ENCODE measurements at places on chromosomes 3 and 15. TPM values are rescaled to one million over a fixed set of nuclear protein-coding genes. Genes with fewer than 3 reads are reported as not detected.

- peak overlapping the region; percentile 33 for H3K4me3 ChIP-seq
- H3K27me3 ChIP-seq: no peaks in the 10 kb centered on the region
- DNase-seq: peak; percentile 60
- peak overlapping the region; percentile 96 for H3K27ac ChIP-seq
- H3K36me3 ChIP-seq: no peaks in the 10 kb centered on the region
- H3K4me1 ChIP-seq: peaks cover 31% of the 10 kb centered on the region
These were observed 29.0 kb upstream of the TIMP4 start for GRCh38 chr3:12187448-12188327.

DNA sequence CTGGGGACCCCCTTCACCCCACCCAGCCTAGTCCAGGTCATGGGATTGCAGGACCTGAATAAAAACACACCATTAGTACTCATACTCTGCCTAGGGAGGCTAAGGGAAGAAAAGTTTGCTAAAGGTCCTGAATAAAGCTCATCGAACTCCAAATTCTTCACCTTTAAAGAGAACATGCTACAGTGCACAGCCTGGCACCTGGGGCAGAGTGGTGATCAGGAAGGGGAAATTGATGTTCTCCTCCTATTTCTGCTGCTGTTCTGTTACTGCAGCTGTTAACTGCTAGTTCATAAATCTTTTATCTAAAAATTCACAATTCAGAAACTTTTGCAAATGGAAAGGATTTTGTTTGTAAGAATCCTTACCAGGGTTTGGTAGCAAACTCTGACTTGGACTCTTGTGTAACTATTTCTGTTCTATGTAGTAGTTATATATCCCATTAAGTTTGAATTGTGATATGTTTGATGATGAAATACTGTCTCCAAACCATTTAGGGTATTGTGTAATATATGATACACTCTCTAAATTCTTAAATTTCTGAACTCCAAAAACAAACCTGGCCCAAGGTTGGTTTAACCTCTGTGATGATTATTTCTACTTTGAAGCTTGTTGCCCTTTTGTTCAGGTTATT lies 27.9 kb downstream of the MCTP2 start:
- peak; percentile 43 for DNase-seq
- H3K4me1 ChIP-seq: peaks cover 38% of the 10 kb centered on the region
- H3K36me3 ChIP-seq: no peaks in the 10 kb centered on the region
- no peak overlapping the region for H3K27ac ChIP-seq
- H3K4me3 ChIP-seq: no peak overlapping the region

DNA sequence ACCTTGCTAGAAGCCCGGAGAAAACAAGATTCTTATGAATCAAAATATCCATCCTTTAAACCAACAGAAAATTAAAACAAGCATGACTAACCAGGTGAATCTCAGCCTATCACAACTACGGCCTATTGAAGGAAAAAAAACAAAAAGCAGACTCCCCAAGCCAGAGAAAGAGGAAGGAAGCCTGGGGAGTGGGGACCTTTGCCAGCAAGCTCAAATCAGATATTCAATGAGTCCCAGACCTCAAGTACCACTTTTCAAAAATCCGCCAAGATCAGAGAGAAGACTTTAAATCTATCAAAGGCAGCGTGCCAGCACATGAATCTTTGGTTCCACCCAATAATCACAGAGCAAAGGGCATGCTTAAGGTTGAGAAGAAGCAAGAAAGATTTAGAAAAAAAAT lies 253.8 kb downstream of the NTRK3 start:
- no peaks in the 10 kb centered on the region for H3K36me3 ChIP-seq
- no peak overlapping the region for H3K27ac ChIP-seq
- H3K4me3 ChIP-seq: no peak overlapping the region
- no peaks in the 10 kb centered on the region for H3K4me1 ChIP-seq
- no peak for DNase-seq
- no peaks in the 10 kb centered on the region for H3K27me3 ChIP-seq

DNA sequence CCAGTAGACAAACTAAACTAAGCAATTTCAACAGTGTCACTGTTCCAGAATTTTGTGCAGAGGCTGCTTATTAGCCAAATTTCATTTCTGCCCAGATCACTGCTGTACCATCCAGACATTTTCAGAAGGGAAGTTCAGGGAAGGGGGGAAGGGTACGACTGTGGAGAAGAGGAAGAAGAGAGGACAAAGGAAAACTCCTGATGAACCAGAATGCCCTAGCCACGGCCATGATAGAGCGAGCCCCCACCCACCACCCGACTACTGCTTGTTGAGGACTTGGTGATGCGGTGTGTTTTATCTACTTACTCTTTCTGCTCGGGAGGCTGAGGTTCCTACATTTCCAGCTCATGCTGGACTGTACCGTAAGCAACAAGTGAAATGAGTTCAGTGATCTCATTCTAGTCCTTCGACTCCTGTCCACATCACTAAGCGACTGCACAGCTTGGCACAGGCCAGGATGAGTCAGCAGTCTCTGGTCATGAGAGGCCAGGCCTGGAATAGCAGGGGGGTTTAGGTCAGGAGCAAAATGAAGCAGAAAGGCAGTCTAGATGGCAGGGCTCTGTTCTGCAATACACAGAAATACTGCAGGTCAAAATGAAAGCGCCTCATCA lies 330.8 kb downstream of the TIGIT start:
- peak overlapping the region; percentile 82 for H3K27ac ChIP-seq
- peak overlapping the region; percentile 48 for H3K4me3 ChIP-seq
- peaks cover 20% of the 10 kb centered on the region for H3K4me1 ChIP-seq
- peaks cover 5% of the 10 kb centered on the region for H3K36me3 ChIP-seq
- no peaks in the 10 kb centered on the region for H3K27me3 ChIP-seq
- peak; percentile 92 for DNase-seq

GRCh38 chr15:72230197-72231065 lies 559 bp downstream of the PKM start:
- peak; percentile 89 for DNase-seq
- H3K4me1 ChIP-seq: peaks cover 29% of the 10 kb centered on the region
- peaks cover 27% of the 10 kb centered on the region for H3K36me3 ChIP-seq

DNA sequence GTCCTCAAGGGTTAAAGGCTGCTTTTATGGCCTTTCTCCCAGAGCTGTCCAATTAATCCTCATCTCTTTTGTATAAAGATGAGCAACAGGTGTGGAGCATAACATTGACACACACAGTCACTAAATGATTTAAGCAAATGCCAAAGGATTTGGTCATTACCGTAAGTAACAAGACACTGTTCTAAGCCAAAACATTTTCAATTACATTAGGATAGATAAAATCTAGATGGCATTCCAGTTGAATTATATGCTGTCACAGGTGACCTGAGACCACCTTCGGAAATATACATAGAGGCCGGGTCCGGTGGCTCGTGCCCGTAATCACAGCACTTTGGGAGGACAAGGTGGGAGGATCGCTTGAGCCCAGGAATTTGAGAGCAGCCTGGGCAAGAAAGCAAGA lies 105.3 kb upstream of the UBE3A start:
- H3K27ac ChIP-seq: no peak overlapping the region
- no peaks in the 10 kb centered on the region for H3K36me3 ChIP-seq

DNA sequence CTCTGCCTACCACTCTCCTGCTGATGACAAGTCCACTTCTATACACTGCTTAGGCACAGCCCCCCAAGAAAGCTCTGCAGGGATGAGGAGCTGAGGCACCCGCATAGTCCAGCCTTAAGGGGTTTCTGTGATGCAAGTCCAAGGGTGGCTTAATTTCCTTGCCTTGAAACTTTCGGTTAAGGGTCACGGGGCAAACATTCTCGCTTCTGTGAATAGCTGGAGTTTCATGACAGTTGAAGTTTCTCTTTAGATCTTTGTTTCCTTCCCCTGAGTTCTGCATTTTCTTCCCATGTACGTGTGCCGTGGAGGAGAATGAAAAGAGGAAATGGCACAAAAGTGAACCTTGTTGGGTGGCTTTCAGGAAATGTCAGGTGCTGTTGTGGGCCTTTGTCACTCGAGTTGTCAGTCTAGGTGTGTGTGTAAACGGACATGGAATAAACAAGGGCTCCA lies 7.0 kb downstream of the GPR160 start:
- H3K4me1 ChIP-seq: no peaks in the 10 kb centered on the region
- no peaks in the 10 kb centered on the region for H3K27me3 ChIP-seq
- no peak overlapping the region for H3K27ac ChIP-seq

DNA sequence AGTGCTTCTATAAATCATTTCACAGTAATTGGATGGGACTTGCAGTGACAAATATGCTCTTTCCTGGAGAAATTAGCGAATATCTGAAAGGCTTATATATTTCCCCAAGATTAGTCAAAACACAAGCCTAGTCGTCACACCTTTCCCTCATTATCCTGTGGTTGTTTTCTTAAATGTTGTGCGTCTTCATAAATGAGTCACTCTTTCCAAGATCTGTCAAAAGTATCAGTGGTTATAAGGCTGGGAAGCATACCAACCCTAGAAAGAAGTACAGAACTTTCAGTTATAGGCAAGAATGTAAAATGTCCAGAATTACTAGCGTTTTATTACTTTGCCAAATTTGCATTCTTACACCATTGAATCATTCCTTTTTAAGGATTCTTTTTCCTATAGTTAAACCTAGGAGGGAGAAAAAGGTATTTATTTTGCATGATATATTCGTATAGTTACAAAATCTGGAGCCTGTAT lies 33.6 kb downstream of the TMEM212 start:
- peak overlapping the region; percentile 77 for H3K27ac ChIP-seq
- peak; percentile 85 for DNase-seq
- no peaks in the 10 kb centered on the region for H3K36me3 ChIP-seq
- no peaks in the 10 kb centered on the region for H3K27me3 ChIP-seq
- peaks cover 47% of the 10 kb centered on the region for H3K4me1 ChIP-seq

DNA sequence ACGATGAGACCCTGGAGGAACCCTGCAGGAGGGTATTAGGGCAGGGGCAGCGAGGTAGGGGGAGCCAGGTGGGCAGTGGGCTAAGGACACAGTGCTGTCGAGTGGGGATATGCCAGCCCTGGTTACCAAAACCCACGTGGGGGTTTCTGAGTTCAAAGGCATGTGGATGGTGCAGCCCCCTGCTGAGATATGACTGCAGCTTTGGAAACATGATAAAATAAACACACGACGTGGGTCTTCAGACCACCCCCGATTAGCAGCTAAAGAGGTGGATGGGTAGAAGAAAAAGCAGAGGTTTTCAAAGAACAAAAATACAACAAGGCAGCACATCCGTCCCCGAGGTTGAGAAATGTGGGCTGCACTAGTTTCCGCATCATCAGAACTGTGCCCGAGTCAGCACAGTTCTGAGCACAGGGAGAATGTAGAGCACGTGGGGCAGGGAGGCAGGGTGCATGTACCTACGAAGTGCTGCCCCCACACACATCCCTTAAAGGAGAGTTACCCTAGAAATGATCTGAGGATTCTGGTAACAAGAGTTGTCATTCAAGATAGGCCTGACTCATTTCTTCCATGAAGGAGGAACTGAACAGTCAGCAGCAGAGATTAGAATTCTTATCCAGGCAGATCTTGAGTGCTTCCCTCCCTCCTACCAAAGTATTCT lies 121.3 kb downstream of the RPLP1 start:
- H3K4me1 ChIP-seq: peaks cover 12% of the 10 kb centered on the region
- no peak overlapping the region for H3K27ac ChIP-seq
- H3K27me3 ChIP-seq: no peaks in the 10 kb centered on the region
- DNase-seq: no peak

DNA sequence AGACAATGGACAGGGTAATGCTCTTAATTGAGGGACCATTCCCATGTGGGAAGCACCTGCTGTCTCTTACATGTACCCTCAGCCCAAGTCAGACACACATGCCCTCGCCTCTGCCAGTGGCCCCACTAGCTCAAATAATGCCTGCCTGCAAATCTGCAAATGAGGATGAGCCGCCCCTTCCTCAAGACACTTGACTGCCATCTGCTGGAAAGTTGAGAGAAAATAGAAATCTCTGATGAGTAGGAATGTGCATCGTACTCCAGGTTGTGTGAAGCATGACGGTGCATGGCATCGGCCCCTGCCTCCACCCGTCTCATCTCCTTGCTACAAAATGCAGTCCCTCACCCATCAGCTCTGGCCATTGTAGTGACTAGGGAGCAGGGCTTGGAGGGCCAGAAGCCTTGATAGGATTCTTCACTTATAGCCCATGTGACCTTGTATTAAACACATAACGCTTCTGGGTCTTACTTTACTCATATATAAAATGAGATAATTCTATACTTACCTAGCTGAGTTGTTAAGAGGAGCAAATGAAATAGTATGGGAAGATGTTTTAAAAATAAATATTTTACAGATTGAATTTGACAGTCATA lies 6.3 kb upstream of the SCN5A start:
- H3K27me3 ChIP-seq: peaks cover 30% of the 10 kb centered on the region
- no peaks in the 10 kb centered on the region for H3K4me1 ChIP-seq
- no peaks in the 10 kb centered on the region for H3K36me3 ChIP-seq
- no peak overlapping the region for H3K4me3 ChIP-seq
- peak; percentile 53 for DNase-seq
- H3K27ac ChIP-seq: no peak overlapping the region

GRCh38 chr3:193859195-193859594 lies 266.2 kb downstream of the OPA1 start:
- no peaks in the 10 kb centered on the region for H3K27me3 ChIP-seq
- DNase-seq: no peak
- no peak overlapping the region for H3K4me3 ChIP-seq
- peaks cover 32% of the 10 kb centered on the region for H3K4me1 ChIP-seq
- no peak overlapping the region for H3K27ac ChIP-seq
- H3K36me3 ChIP-seq: no peaks in the 10 kb centered on the region

DNA sequence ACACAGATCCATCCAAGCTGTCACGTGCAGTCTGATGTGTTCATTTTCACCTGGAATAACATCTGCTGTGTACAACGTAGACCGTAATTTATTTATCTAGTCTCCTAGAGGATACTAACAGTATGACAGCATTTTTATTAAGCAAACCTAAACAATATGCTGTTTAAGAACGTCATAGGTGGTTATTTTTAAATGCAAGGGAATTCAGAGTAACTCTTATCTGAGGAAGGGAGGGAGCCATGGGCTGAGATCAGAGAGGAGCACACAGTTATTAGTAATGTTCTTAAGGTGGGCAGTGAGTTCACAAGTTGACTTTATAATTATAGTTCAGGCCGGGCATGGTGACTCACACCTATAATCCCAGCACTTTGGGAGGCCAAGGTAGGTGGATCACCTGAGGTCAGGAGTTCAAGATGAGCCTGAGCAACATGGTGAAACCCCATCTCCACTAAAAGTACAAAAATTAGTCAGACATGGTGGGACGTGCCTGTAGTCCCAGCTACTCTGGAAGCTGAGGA lies 193.6 kb downstream of the UACA start:
- no peaks in the 10 kb centered on the region for H3K27me3 ChIP-seq
- no peak overlapping the region for H3K27ac ChIP-seq
- no peak overlapping the region for H3K4me3 ChIP-seq
- peaks cover 16% of the 10 kb centered on the region for H3K4me1 ChIP-seq

Gene RAD51
- total RNA-seq: 6.1 TPM

Gene FOXB1
- not detected for total RNA-seq

Gene CYP8B1
- total RNA-seq: not detected

Gene AHSG
- total RNA-seq: not detected

Measured in MCF 10A (cell line).